ENCODE measurements at places on chromosomes 16 and 17.

DNA sequence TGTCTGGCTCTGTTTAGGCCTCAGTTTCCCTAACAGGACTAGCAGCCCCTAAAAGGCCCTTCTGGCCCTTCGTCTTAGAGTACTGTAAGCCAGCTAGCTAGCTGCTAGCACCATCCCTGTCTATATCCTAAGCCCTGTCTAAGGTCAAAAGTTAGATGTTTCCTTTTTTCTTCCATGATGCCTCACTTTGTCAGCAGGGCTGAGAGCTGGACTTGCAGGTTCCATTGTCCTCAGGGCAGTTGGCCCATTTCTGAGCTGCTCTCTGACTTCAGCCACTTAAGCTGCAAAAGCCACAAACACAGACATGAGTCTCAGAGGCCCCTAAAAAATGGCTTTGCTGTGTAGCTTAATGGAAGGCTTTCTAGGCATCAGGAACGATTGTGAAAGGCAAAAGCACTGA is 187.7 kb downstream of the CBLN1 start:
- no peak for DNase-seq

GRCh38 chr17:50833510-50834428 is 1.6 kb upstream of the WFIKKN2 start:
- DNase-seq: no peak

- no peak for DNase-seq
These were observed 11.3 kb upstream of the PHOSPHO1 start for GRCh38 chr17:49241692-49242397.

- peak; percentile 46 for DNase-seq
These were observed 32.0 kb downstream of the MBTPS1 start for GRCh38 chr16:84084570-84085270.

GRCh38 chr16:74718140-74718539 is 17.5 kb upstream of the MLKL start:
- DNase-seq: no peak

DNA sequence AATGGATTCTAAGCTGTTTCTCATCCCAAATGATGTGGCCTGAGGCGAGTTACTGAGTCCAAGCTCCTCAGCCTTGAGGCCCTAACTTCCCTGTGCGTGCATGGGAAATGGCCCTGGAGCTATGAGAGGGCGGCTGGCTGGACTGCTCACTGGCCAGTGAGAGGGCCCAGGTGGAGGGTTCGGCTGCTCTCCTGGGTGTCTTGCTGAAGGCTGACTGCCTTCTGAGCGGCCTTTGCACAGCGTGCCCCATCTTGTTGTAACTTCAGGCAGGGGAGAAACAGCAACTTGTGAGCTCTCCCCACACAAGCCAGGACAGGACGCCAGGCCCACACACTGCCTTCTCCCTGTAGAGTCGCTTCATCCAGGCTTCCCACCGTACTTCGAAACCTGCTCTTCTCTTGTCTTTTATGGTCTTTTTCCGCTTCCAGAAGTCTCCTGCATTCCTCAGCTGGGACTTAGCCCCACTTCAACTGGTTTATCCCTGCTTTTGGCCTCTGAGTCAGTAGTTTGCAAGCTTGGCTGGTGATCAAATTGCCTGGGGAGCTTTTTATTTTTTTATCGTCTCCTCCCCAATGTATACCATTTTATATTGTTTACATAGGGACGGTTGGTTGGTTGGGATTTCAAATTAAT is 13.3 kb downstream of the CDH3 start:
- DNase-seq: no peak

- no peak for DNase-seq
These were observed 3.7 kb downstream of the ELOB start for GRCh38 chr16:2773188-2773968.

- DNase-seq: no peak
These were observed 7.5 kb upstream of the HSD3B7 start for GRCh38 chr16:30977502-30977901.

DNA sequence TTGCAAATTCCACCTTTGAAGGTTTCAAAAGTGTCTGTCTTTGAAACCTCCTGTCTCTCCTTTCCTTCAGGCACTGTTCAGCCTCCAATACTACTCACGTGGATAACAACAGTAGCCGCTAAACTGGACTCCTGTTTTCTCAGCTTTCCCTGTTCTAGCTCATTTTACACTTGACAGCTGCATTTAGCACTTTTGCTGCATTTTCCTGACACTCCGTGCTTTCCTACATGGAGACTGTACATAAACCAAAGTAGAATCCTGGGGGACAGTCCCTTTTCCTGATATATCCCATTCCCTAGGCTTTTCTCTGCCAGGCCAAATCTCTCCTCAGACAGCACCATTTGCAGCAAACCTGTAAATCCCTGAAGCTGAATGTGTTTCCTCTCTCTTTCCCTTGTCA is 3.6 kb downstream of the CCL5 start:
- no peak for DNase-seq

DNA sequence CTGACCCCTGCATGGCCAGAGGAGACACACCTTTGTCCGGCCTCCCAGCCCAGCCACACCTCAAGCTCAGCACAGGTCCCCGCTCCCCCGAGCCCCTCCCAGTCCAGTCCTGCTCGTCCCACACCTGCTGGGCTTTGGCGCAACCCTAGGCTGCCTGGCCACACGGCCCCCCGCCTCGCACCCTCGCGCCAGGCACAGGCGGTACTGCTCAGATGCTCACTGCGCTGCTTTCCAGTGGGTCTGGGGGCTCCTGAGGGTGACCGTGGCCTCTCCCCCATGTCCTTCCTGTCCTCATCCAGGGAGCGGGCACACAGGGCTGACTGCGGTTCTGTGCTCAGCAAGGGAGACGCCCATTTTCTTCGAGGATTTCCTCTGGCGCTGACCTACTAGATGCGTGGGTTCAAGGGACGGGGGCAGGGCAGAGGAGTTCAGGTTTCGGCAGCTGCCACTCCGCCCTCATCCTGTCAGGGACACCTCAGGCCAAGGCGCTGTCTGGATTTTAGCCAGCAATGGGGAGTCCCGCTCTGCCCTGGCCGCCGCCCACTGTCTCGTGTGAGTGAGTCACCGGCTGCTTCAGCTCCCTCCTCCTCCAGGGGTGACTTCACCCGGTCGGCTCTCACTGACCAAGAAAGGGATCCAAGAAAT is 118.0 kb upstream of the ZNF469 start:
- DNase-seq: peak; percentile 11

DNA sequence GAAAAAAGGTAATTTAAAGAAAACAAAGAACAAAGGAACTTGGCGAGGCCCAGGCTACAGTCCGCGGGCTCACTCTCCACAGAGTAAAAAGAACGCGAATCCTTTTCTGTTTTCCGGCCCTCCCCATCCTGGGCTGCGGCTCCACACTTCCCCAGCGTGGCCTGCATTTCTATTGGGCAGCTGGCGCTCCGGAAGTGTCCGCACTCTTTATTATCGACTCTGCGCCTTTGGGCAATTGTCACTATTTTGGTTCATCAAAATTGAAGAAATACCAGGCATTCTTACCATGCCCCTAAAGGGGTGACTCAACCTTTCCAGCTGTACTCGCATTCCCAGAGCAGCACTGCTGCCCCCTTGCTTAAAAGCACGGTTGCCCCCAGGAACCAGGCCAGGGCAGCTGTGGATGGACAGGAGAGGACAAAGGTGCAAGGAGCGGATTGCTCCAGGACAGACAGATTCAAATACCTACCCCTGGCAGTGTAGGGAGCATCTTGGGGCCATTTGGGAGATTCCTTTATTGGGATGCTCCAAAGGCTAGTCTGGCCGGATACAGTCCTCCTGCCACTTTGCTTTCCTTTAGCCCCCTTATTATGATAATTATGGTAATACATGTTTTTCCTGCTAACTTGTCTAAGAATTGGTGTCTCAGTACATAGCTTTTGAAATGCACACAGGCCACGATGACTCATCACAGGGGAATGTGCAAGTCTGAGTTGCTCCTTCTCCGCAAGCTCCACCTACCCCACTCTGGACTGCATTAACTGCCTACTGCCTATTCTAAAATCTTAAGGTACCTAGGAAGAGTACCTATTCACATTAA is 985 bp upstream of the SLFN12 start:
- DNase-seq: no peak

GRCh38 chr17:17781591-17782496 is 54.9 kb downstream of the SREBF1 start:
- DNase-seq: peak; percentile 54

DNA sequence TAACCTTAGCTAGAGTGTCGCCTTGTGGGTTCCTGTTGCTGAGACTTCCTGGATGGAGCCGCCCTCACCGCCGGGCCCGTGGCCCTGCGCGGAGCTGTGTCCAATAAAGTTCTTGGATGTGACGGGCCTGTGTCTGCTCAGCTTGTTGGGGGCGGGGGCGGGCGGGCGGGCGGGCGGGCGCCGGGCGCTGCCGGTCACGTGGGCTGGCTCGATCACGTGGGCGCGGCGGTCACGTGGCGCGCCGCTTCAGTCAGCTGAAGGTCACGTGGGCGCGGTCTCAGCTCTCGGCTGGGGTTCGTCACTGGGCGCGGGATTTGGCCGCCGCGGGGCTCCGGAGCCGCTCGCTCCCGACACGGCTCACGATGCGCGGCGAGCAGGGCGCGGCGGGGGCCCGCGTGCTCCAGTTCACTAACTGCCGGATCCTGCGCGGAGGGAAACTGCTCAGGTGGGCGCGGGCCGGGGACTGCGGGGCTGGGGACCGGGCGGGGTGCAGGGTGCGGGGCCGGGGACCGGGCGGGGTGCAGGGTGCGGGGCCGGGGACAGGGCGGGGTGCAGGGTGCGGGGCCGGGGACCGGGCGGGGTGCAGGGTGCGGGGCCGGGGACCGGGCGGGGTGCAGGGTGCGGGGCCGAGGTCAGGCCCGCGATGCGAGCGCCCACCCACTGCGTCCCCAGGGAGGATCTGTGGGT is at the start of gene AMDHD2:
Gene AMDHD2 (plus strand): TSS at position 275 of the 687 bp plus-strand sequence. CDS start 88 bp downstream, at position 363.
- peak; percentile 91 for DNase-seq
